ENCODE measurements at places on chromosomes 5 and 9.
A peak's percentile ranks its signal among the peaks of the same experiment; 100 is the strongest.

GRCh38 chr5:83404182-83404716 lies 67.3 kb upstream of the VCAN start:
- no peak for DNase-seq

GRCh38 chr5:152514827-152515397 lies 109.8 kb upstream of the NMUR2 start:
- DNase-seq, result no peak

GRCh38 chr5:131945551-131946168 lies at the start of gene MEIKIN:
MEIKIN (minus strand) TSS chr5:131945663; CDS start chr5:131945505, 158 bp downstream.
- no peak for DNase-seq

- no peak for DNase-seq
These were observed 84.2 kb downstream of the ZNF608 start for GRCh38 chr5:124662181-124662781.

DNA sequence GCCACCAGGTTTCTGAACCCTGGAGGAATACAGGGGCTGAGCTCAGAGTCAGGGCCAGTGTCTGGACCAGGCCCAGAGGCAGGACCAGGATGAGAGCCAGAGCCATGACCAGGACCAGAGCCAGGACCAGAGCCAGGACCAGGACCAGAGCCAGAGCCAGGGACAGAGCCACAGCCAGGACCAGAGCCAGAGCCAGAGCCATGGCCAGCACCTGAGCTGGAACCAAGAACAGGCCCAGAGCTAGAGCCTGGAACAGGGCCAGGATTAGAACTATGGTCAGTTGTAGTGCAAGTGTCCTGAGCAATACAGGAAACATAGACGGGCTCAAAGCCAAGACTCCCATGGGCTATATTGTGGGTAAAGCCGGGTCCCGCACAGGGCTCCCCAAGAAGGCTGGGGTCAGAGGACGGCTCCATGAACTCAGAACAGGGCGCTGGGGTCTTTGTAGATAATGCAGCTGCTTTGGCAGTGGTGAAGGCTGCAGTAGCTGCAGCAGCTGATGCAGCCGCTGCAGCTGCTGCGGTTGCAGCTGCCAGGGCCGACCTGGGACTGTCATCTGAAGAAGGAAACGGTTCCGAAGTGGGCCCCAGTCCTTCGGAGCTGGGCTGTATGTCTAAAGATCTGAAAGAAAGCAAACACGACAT lies 559 bp downstream of the SPAG8 start:
- no peak for DNase-seq

GRCh38 chr5:167903659-167904058 lies 387.8 kb upstream of the WWC1 start:
- no peak for DNase-seq

GRCh38 chr9:113511856-113512761 lies 48.6 kb downstream of the RGS3 start:
- DNase-seq, result peak; percentile 71

- no peak for DNase-seq
These were observed 4.8 kb downstream of the ATP6V1G1 start for GRCh38 chr9:114592356-114592755.

- no peak for DNase-seq
These were observed 100.7 kb downstream of the PHF2 start for GRCh38 chr9:93677048-93677571.

- DNase-seq, result peak; percentile 4
These were observed 22.8 kb downstream of the PTCH1 start for GRCh38 chr9:95494022-95494415.

DNA sequence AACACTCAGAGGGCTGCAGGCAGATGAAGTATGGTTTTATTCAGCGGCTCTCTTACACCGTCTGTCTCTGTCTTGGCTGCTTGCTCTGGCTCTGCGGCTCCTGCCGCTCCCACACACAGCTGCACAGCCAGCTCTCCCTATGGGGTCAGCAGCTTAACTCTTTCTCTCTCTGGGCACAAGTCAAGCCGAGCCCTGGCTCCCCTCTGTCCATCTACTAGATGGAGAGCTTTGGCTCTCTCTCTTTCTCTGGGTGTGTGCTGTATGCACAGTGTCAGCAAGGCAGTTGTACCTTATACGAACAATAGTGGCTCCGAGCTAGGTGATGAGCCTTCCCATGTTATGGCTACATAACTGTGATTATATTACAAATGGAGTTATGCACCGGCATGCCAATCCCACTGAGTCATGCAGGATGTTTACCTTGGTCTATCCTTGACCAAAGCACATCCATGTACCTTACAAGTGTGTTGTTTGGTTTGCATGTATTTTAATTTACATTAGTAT lies 19.3 kb upstream of the PPP2CA start:
- DNase-seq, result no peak

DNA sequence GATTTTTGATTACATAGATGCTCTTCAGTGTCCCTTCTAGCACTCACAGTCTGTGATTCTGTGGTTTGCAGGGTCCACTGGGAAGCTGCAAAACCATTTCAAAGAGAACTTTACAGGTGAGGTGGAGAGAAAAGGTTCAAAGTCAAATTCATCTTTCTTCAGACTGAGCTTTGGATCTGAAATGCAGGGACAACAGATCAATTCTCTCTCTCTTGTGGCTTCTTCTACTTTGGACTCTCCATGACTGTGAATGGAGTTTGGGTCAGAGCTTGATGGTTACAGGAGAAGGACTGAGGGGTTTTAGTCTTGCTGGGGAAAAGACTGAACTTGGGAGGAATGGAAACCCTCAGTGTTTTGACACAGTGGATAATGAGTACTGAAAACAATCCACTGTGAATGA lies 91.8 kb downstream of the PTTG1 start:
- DNase-seq, result no peak

- no peak for DNase-seq
These were observed 131.8 kb downstream of the GAPVD1 start for GRCh38 chr9:125393426-125393825.

- no peak for DNase-seq
These were observed 119.1 kb upstream of the ITGA1 start for GRCh38 chr5:52668544-52669185.

DNA sequence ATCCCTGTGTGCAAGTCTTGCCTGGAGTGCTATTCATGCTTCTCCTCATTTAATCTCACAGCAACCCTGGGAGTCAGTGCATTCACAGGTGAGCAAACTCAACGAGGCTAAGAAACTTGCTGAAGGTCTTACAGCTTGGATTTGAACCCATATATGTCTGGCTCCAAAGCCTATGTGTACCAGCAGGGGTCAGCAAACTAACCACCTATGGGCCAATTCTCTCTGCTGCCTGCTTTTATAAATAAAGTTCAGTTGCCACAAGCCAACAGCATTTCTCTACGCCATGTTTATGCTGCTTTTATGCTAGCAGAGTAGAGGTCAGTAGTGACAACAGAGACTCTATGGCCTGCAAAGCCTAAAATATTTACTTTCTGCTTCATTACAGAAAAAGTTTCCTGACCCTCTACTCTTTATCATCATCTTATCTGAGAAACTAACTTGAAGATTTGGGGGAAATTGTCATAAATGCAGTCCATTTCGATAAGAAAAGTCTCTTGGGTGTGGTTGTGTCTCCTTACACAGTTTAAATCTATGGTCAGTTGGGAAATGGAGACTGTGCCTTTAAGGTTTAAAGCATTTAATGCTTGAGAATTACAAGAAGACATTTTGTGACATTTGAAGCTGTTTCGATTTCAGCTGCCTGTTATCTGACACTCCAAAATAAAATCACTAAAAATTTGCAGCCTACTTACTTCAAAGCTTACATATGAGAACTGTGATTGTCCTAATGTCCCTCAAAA lies 137.7 kb downstream of the PRELID2 start:
- DNase-seq, result no peak

- no peak for DNase-seq
These were observed 5.5 kb upstream of the SLC46A2 start for GRCh38 chr9:112896131-112896530.

GRCh38 chr5:32839106-32839505 lies 128.0 kb downstream of the NPR3 start:
- no peak for DNase-seq

- DNase-seq, result no peak
These were observed 181.0 kb upstream of the CLINT1 start for GRCh38 chr5:158039911-158040347.

DNA sequence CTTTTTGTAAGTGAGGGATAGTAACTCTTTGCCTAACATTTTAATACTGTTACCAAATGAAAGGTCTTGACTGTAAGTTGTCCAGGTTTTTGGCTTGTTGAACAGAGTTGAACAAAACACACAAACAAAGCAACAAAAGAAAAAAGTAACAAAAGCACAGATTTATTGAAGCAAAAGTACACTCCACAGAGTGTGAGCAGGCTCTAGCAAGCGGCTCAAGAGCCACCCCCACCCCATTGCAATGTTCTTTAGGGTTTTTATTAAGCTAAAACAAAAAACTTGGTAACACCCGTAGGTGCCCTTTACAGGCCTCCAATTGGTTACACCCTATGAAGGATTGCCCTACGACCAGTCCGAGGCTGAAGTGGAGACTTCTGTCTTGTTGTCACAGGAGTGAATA lies 197.4 kb upstream of the MAP3K1 start:
- DNase-seq, result no peak

Data from activated CD8-positive, alpha-beta memory T cell treated with anti-CD3 and anti-CD28 coated beads for 48 hours (primary cell).